ENCODE measurements at places on chromosomes 7 and 10. TPM values are rescaled to one million over a fixed set of nuclear protein-coding genes. Genes with fewer than 3 reads are reported as not detected.

- no peak for DNase-seq
- no peaks in the 10 kb centered on the region for H3K36me3 ChIP-seq
- H3K4me3 ChIP-seq, result no peak overlapping the region
- no peaks in the 10 kb centered on the region for H3K4me1 ChIP-seq
- H3K27me3 ChIP-seq, result peaks cover 7% of the 10 kb centered on the region
Measured at GRCh38 chr7:27709137-27710075, 30.6 kb upstream of the TAX1BP1 start.

DNA sequence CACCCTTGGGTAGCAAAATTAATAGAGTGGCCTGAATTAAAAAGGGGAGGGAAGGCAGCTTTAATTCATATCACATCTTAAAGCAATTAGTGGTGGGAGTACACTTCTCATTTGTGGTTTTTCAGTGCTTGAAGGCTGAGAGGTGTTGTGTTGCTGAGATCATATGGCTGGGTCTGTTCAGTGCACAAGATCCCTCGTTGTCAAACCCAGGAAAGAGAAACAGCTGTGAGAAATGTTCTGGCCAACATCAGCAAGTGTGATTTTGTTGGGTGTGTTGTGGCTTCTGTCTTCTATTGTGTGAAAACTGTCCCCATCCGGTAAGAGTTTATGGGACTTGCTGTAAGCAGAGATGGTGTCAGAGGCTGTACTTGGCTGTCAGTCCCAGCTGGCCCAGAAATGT is 197.9 kb upstream of the BMPER start:
- peaks cover 2% of the 10 kb centered on the region for H3K36me3 ChIP-seq
- no peaks in the 10 kb centered on the region for H3K4me1 ChIP-seq
- DNase-seq, result no peak
- H3K4me3 ChIP-seq, result no peak overlapping the region
- H3K27ac ChIP-seq, result no peak overlapping the region

GRCh38 chr10:98456043-98456570 is 9.4 kb upstream of the HPS1 start:
- H3K4me3 ChIP-seq, result no peak overlapping the region
- peaks cover 18% of the 10 kb centered on the region for H3K27me3 ChIP-seq
- H3K36me3 ChIP-seq, result no peaks in the 10 kb centered on the region
- no peak for DNase-seq
- no peaks in the 10 kb centered on the region for H3K4me1 ChIP-seq
- H3K27ac ChIP-seq, result no peak overlapping the region

DNA sequence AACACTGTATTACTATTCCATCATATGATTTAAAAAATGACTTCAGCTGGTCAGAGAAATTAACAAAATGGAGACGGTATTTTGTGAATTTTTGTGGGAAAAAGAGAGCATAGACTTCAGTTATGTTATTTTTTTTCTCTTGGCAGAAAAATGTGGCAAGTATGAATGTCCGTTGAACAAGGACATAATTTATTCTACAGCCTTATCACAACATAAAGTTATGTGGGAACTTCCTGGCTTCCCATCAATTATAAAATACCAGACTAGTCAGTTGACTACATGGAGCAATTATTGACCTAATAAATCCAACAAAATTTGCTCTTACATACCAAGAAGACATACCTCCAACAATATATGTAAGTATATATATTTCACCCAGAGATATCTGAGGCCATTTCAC is 88.6 kb upstream of the PPP1R3A start:
- no peaks in the 10 kb centered on the region for H3K27me3 ChIP-seq
- no peaks in the 10 kb centered on the region for H3K36me3 ChIP-seq
- DNase-seq, result no peak
- H3K4me3 ChIP-seq, result no peak overlapping the region

Gene MALRD1
- polyA plus RNA-seq, result not detected

Gene CTAGE6
- polyA plus RNA-seq, result not detected
